NCI-H526 (cell line): ENCODE measurements at places on chromosomes 7 and 10.

DNA sequence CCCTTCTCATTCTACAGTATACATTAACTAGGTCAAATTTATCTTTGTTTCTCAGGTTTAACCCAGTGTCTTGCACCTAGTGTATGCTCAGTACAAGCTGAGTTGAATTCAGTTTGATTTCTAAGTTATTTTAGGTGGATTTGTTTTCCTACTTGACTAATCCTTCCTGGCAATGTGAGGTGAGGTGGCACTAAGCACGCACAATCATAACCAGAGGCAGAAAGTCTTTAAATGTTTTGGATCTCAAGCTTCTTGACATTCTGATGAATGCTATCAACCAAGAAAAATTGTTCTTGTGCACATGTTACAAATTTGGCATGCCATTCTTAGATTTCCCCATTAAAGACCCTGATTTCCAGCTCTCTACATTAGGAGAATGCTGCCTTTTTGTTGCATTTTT is 3.2 kb downstream of the BZW2 start:
- DNase-seq = no peak

- DNase-seq = peak; percentile 29
Observed at GRCh38 chr7:138449580-138449979, 10.5 kb upstream of the TRIM24 start.

- DNase-seq = no peak
Observed at GRCh38 chr7:147911201-147911601, 679.4 kb upstream of the C7orf33 start.

DNA sequence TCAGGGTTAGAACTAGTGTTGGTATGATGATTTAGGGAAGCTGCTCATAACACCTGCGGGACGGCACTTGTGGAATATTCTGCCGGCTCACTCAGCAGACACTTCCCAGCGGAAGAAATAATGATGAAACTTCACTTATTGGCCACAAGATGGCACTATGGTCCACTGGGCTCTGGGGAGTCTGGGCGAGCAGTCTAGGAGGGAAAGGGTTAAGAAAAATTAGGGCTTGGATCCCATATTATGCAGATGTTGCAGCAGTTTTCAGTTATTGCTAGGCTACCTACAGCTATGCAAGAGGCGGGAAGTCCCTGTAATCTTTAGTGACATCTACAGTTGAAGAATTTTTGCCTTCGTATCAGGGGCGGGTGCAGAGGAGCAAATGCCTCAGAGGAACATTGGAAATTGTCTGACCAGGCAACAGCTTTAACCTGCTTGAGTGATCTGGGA is 238.7 kb upstream of the PRSS58 start:
- peak; percentile 93 for DNase-seq

DNA sequence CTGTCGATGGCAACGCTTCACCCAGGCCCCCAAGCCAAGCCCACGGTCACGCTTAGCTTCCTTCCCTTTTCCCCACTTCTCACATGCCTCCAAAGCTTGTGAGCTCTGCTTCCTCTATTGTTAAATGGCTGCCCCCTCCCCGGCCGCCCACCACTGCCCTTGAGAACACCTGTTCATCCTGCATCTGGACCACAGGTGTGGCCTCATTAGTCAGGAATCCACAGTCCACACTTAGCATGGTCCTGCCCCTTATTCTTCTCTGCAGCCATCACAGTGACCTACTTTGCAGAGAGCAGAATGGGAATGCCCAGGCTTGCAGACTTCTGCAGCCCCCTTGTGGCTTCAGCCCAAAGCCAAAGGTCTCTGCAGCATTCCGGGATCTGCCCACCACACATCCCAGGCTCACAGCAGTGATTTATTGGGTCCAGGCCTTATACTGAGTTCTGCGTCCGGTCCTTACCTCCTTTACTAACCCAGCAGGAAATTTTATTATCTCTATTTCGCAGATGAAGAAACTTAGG is 66.9 kb downstream of the PTPRE start:
- DNase-seq = peak; percentile 41
